Trophoblast cell (in vitro differentiated cells and primary cell): ENCODE measurements at places on chromosomes 16 and 17.

- peak; percentile 32 for DNase-seq
Observed at GRCh38 chr17:44970136-44970741, 2.1 kb upstream of the C1QL1 start.

DNA sequence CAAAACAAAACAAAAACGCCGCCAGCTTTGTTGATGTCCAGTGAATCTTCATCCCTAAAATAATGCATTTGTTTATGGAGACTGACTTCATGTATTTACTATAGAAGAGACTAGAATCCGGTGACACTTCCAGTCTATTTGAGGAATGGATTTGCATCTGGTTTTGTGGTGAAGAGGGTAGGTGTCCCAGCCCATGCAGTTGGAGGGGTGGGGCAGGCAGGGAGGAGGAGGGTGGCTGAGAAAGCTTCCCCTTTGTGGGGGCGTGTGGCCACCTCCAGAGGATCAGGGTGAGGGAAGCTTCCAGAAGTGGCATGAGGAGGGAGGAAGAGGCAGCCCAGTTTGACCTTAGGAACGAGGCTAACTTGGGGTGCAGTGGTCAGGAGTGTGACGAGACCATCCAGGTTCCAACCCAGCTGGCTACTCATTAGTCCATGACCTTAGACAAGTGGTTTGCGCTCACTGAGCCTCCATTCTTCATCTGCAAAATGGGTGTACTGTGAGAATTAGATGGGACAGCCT lies 69.5 kb downstream of the CMIP start:
- no peak for DNase-seq

DNA sequence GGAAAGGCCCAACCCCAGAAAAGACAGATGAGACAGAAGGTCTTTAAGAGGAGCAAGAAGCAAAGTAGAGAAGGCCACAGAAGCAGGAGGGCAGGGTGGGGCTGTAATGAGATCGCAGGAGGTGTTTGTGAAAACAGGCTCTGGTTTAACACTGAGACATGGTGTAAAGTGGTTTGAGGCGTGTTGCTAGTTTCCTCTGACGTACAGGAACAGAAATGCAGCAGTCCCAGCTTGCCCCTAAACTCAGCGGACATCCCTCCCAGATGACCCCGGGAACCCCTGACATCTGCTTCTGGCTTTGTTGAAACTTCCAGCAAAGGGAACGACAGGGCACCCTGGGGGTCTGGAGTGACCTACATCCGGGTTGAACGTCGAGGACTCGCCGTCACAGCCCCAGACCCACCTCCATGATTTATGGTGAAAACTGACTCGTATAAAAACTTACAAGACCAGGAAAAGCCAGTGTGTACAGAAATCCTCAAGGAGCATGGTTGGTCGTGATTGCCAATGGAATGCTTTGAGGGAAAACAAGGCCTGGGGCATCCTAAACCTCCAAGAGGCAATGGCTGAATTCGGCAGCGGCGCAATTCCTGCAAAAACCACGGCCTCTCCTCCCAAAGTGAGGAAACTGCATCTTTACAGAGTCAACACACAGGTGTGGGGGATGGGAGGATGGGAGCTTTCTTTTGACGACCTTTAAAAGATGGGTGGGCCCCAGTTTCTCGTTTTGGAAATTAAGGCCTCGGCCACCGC lies 25.8 kb downstream of the LITAF start:
- peak; percentile 48 for DNase-seq

- DNase-seq = no peak
Observed at GRCh38 chr17:77379832-77380231, 239.1 kb downstream of the SEC14L1 start.

- DNase-seq = no peak
Observed at GRCh38 chr17:32223703-32224102, 41.9 kb upstream of the RHBDL3 start.

DNA sequence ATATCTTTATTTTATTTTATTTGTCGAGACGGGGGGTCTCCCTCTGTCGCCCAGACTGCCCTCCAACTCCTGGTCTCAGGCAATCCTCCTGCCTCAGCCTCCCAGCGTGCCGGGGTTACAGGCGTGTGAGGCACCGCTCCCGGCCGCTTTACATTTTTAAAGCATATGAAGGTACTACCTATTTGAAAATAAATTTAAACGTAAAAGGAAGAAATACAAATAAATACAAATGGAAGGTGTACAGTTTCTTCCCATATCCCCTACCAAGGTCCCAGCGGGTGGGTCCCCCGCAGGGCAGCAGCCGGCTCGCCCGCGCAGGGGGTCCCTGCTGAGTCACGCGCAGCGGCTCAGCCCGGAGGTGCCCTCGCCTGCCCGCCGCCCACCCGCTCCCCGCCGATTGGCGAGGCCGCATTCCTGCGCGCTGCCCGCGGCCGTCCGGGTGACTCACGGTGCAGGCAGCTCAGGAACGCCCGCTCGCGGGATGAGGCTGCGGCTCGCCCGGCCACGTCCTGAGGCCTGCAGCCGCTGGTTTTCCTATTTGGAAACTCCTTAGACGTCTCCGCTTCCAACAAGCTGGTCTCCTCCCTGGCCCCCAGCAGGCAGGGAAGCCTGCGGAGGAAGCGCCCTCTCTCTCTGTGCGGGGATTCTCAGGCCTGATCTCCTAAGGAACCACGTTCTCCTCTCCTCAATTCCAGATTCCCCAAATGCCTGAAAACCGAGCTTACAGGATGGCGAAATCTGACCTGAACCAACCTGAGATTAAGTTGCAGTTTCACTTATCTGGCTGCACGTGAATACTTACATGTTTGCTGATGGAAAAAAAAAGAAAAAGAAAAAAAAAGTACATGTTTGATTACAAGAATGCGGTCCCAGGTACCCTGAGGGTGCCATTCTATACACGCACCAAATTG lies 54.8 kb upstream of the MAP3K14 start:
- peak; percentile 96 for DNase-seq

DNA sequence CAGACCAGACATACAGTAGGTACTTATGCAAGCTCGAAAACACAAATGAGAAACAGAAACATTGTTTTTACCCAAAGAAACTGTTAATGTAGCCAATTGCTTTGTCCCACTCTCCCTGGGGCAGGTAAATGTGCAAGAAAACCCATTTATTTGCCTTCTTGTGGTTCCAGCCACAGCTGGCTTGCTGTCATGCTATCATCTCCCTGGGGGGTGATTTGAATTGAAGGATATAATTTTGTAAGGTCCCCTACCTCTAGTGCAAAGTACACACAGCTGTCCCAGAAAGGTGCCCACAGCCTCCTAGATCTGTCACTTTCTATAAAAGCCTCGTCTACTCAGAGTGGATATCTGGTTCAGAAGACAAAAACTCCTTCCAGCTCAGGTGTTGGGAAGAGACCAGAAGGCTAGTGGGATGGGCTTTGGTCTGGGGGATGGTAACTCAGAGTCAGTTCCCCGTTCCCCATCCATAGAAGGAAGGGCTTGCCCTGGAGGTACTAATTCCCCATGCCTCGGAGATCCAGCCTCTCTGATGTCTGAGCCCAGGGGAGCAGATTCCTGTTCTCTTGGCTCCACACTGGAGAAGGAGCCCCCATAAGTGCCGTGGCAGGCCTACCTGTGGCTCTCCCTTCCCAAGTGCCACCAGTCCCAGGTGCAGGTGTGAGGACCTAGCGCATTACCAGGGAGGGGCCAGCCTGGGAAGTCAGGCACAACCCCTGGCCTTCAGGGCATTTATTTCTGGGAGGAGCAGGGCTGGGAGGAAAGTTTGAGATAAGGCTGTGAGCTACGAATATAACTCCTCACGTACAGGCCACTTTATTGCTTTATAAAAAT lies 2.4 kb upstream of the PRR15L start:
- DNase-seq = no peak

- no peak for DNase-seq
Observed at GRCh38 chr17:61312406-61313295, 87.0 kb upstream of the TBX2 start.

- DNase-seq = no peak
Observed at GRCh38 chr16:73448970-73449369, 401.0 kb upstream of the ZFHX3 start.

- DNase-seq = no peak
Observed at GRCh38 chr17:10899281-10899680, 61.4 kb upstream of the PIRT start.

DNA sequence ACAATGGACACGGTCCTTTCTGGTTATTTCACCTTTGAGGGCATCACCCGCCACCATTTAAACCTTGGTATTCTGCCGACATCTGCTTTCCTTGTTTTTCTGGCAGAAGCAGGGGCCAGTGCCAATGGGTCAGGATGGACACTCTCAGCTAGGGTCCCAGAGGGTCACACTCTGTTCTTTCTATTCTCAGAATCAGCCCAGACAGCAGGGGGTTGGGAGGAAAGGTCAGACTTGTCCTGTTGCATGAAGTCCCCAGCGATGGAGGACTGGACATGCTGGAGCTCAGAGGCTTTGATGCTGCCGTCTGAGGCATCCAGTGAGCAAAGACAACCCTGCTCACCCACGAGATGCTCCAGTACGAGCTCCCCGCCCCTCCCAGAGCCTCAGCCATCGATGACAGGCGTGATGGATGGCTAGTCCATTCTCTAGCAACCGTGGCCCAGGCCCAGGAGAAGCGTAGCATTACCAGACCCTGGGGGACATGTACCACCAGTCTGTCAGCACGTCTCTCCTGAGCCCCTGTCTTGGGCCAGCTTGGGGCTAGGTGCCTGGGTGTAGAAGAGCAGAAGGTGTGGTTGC lies 62.0 kb downstream of the FOXL1 start:
- no peak for DNase-seq

- DNase-seq = peak; percentile 32
Observed at GRCh38 chr17:58531661-58532554, 17.5 kb upstream of the MTMR4 start.

GRCh38 chr16:13332713-13333255 lies 431.4 kb downstream of the SHISA9 start:
- DNase-seq = no peak

DNA sequence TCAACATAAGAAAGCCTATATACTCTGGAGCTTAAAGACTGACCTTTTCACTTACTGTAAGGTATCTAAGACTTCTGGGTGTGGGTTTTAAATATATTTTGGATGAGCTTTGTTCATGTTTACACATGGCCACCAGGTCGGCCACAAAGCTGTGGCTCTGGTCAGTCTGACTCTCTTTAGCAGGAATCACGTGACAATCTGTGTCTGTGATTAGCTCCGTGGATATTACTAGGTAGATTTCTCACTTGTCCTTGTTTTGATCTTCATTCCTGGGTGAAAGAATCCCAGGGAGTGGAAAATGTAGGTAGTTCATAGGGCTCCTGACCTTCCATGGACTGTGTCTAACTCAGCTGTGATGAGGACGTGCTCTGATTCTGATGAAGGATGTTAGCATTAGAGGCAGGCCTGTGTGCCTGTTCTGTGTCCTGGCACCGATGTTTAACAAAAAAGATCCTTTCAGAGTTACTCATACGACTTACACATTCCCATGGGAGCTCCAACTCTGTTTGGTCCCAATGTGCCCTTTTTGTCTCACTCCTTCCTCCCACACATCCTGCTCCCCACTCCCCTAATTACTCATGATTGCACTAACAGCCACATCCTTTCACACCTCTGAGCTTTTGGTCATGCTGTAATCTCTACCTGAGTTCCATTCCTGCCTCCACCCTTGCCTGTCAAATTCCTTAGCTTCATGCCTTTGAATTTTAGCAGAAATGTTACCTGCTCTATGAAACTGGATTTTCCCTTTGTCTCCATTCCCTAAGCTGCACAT lies 425.1 kb downstream of the MAF start:
- DNase-seq = no peak

DNA sequence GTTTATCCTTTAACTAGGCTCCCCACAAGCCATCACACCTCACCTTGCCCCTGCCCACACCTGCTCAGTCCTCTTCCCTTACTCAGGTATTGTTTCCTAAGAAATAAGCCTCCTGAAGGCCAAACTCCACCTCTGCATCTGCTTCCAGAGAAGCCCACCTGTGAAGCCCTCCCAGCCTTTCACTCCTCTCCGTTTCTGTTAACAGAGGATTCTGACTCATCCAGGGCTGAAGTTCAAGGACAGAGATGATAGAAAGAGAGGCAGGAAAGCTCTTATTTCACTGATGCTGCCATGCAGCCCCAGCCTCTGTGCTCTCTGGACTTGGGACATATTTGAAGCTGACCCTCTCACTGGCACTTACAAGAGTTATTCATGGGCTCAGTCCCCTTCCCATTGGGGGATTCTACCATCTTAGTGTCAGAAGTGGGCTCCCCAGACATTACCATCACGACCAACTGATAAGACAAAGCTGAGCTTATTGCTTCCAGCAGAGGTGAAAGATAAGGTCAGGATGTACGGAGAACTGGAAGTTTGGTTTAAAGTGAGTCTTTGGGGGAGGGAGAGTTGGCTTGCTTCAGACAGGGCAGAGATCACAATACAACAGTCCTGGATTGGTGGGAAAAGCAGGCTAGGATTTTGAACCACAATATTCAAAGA lies 35.3 kb upstream of the XYLT2 start:
- DNase-seq = no peak

DNA sequence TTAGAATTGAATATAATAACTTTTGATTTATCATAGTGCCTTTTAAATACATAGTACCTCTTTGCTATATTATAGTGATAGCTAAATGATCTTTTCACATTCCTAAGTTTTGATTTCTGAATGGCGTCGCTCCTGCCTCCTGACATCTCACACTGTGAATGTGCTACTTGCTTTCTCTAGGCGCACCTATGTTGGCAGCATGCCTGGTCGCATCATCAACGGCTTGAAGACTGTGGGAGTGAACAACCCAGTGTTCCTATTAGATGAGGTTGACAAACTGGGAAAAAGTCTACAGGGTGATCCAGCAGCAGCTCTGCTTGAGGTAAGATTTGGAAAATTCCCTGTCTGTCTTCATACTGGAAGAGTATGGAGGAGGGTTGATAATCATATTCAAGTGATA lies 29.8 kb upstream of the ABCC11 start:
- no peak for DNase-seq

DNA sequence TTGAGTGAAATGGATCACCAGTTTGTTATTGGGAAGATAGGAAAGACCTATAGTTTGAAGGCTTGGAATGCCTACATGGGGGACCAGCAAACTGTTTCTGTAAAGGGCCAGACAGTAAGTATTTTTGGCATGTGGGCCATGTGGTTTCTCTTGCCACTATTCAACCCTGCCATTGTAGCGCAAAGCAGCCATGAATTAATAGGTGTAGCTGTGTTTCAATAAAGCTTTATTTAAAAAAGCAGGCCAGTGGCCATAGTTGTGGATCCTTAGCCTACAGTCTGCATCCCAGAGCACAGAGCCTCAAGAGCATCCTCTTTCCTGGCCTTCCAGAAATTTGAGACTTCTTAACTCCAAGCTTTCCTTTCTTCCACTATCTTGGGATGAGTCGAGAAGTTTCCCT lies 29.3 kb downstream of the ABAT start:
- DNase-seq = no peak
